AG04449 (cell line): ENCODE measurements at places on chromosomes 3 and 15.

GRCh38 chr3:59802045-59802444, 752.2 kb upstream of the CFAP20DC start:
- DNase-seq: no peak

GRCh38 chr3:79490165-79491028, 277.4 kb downstream of the ROBO1 start:
- no peak for DNase-seq

- no peak for DNase-seq
These were observed 146.2 kb upstream of the ZBTB20 start for GRCh38 chr3:115293321-115293720.

- no peak for DNase-seq
These were observed 30.3 kb upstream of the TUBGCP5 start for GRCh38 chr15:23069496-23070166.

DNA sequence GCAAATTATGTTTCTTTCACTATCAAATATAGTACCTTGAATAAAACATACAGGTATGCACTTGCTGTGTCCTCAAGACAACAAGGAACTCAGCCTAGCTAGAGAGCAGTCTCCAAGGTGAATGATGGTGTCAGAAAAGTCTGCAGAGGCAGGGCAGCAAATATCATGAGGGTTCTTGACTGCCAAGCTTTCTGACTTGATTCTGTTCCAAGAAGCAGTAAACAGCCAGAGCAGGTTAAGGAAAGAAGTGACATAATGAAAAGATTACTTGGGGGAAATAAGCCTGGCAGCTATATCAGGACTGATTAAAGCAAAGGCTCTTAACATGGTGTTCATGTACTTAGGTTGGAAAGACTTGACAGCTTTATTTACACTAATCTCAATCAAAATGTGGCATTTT, 192.2 kb upstream of the GADL1 start:
- DNase-seq: no peak

- no peak for DNase-seq
These were observed 76.1 kb downstream of the TOP2B start for GRCh38 chr3:25588441-25589103.

DNA sequence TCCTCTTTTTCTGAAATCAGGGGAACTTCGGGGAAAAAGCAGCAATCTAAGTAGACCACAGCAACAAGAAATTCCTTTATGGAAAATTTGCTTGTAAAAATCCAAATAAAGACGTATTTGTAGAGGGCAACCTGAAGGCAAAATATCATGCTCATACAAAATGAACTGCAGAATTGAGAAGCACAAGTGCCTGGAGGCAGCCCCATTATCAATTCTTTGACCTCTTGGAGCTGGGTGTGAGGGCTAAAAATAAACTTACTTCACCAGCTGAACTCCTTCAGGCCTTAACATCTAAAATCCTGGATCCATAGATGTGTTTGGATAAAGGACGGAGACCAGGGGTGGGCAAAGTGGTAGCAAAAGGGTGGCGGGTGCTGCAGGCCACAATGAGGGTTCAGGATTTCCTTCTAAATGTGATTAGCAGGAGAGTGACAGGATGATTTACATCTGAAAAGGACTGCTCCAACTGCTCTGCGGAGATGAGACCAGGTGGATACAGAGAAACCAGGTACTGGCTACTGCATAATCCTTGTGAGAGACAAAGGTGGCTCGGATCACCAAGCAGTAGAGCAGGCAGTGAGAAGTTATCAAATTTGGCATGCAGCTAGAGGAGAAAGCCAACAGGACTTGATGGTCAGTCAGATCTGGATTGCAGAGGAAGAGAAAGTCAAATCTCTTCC, 81.7 kb upstream of the TJP1 start:
- DNase-seq: no peak
